ENCODE measurements at places on chromosomes 6 and 20. TPM values are rescaled to one million over a fixed set of nuclear protein-coding genes. Genes with fewer than 3 reads are reported as not detected.

DNA sequence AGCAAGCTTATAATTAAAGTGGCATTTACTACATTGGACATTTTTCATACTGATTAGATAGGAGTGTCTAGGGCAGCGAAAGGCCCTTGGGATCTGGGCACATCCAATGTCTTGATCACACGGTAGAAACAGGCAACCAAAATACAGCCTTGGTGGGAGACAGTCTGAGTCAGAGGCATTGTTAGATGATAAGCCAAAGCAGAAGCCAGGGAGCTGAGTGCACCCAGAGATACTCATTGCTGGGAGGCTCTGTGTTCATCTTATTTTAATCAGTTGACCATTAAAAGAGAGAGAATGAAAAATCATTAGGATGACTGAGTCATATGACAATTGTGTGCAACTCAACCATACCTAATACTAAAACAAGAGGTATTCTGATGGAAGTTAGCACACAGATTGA lies 109.5 kb downstream of the LCA5 start:
- peak overlapping the region; percentile 22 for H3K27ac ChIP-seq
- H3K4me3 ChIP-seq, result no peak overlapping the region
- H3K36me3 ChIP-seq, result no peaks in the 10 kb centered on the region
- no peak for DNase-seq
- H3K27me3 ChIP-seq, result no peaks in the 10 kb centered on the region

DNA sequence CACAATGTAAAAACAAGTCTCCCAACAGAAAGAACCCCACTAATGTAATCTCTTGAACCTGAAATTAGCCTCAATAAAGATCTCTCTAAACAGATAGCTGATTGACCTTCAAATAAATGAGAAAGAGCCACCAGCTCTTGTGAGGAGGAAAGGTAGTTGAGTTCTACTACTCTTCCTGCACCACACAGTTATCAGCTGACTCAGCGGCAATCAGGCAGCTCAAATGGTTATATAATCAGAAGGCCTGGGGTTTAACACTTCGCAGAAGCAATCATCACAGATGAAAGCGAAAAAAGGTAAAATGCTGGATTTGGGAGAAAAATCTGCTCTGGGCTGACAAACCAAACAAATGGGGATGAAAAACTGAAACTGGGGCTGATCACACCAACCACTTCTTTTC lies 91.8 kb downstream of the CHD6 start:
- H3K4me1 ChIP-seq, result peaks cover 6% of the 10 kb centered on the region
- no peak for DNase-seq
- peak overlapping the region; percentile 26 for H3K27ac ChIP-seq
- no peaks in the 10 kb centered on the region for H3K27me3 ChIP-seq

DNA sequence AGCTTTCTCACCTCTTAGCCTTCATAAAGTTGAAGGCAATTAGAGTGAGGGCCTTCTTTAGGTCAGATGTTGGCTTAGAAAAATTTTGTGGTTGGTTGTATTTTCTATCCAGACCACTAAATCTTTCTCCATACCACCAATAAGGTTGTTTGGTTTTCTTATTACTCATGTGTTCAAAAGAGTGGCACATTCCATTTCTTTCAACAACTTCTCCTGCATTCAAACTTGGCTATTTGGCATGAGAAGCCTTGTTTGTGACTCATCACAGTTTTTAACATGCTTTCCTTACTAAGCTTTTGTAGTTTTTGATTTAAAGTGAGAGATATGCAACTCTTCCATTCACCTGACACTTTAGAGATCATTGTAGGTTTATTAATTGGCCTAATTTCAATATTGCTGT lies 949.6 kb downstream of the TBC1D32 start:
- no peak overlapping the region for H3K4me3 ChIP-seq
- no peaks in the 10 kb centered on the region for H3K36me3 ChIP-seq
- H3K4me1 ChIP-seq, result no peaks in the 10 kb centered on the region

MEA1 gene
- 64.0 TPM for total RNA-seq

DNA sequence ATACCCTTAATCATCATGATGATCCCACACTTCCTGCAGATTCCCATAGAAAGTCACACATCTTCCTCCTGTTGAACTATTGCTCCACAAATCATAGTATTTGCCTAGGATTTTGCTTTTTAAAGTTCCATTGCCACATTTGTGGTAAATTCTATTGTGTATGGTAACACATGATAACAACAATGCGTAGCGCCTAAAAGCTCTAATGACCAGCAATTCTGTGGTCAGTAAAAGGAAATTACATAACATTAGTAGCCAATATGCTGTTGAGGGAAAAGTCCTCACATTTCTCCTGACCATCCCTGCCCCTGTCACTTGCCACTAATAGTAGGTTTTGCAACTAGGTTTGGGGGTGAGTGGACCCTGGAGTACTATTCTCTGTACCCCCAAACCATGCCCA lies 31.8 kb upstream of the PDE7B start:
- H3K27ac ChIP-seq, result no peak overlapping the region
- no peak overlapping the region for H3K4me3 ChIP-seq
- H3K4me1 ChIP-seq, result no peaks in the 10 kb centered on the region
- DNase-seq, result no peak

COL10A1 gene
- not detected for total RNA-seq

PSMB8 gene
- total RNA-seq, result 0.29 TPM

GRCh38 chr6:148325316-148326068 lies 17.1 kb upstream of the SASH1 start:
- H3K4me3 ChIP-seq, result no peak overlapping the region
- H3K4me1 ChIP-seq, result peaks cover 12% of the 10 kb centered on the region
- no peak overlapping the region for H3K27ac ChIP-seq
- no peak for DNase-seq
- H3K27me3 ChIP-seq, result peaks cover 6% of the 10 kb centered on the region

GRCh38 chr20:21573259-21573658 lies 59.4 kb upstream of the NKX2-2 start:
- no peak for DNase-seq
- peaks cover 78% of the 10 kb centered on the region for H3K27me3 ChIP-seq
- no peak overlapping the region for H3K27ac ChIP-seq
- no peak overlapping the region for H3K4me3 ChIP-seq
- H3K4me1 ChIP-seq, result no peaks in the 10 kb centered on the region

DNA sequence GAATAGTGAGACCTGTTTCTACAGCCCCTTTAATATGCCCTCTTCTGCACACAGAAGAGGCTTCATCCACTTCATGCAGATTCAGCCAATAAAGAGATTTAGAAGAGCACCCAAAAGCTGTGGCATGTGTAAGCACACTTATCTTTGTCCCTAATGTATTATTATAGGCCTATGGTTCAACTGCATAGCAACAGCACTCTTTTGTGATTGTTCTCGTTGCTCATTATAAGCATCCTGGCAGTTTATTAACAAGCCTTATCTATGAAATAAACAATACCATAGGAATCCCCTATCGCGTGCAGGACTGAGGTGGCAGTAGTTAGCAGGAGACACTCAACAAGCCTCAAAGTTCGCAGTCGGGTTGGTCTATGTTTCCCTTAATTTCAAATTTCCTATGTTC lies 138.5 kb upstream of the BEND6 start:
- H3K4me1 ChIP-seq, result peaks cover 25% of the 10 kb centered on the region
- peaks cover 27% of the 10 kb centered on the region for H3K27me3 ChIP-seq
- H3K4me3 ChIP-seq, result no peak overlapping the region
- DNase-seq, result no peak

AIF1 gene
- total RNA-seq, result 1.7 TPM

- DNase-seq, result no peak
- H3K36me3 ChIP-seq, result no peaks in the 10 kb centered on the region
- peaks cover 1% of the 10 kb centered on the region for H3K4me1 ChIP-seq
- no peak overlapping the region for H3K27ac ChIP-seq
- no peak overlapping the region for H3K4me3 ChIP-seq
These were observed 15.0 kb downstream of the MBOAT1 start for GRCh38 chr6:20197251-20197650.

TP53TG5 gene
- not detected for total RNA-seq

DNA sequence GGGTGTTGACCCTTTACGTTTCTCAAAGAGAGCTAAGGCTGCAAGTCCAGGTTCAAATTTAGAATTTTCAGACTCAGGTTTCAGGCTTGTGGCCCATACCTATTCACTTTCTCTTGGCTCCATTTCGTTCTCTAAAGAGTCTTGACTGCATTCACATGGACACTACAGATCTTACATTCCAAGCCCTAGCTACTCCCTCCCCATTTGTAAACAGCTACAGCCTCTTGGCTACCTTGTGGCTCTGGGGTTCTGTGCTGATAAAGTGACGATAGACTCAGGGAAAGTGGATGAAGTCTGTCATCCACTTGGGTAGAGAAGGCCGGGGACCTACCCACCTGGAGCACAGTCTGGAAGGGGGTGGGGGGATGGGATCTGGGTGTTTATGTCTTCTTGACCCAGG lies 503.3 kb downstream of the LMBRD1 start:
- peaks cover 1% of the 10 kb centered on the region for H3K4me1 ChIP-seq
- no peak overlapping the region for H3K27ac ChIP-seq
- H3K27me3 ChIP-seq, result no peaks in the 10 kb centered on the region
- no peak for DNase-seq
- H3K36me3 ChIP-seq, result no peaks in the 10 kb centered on the region

DNA sequence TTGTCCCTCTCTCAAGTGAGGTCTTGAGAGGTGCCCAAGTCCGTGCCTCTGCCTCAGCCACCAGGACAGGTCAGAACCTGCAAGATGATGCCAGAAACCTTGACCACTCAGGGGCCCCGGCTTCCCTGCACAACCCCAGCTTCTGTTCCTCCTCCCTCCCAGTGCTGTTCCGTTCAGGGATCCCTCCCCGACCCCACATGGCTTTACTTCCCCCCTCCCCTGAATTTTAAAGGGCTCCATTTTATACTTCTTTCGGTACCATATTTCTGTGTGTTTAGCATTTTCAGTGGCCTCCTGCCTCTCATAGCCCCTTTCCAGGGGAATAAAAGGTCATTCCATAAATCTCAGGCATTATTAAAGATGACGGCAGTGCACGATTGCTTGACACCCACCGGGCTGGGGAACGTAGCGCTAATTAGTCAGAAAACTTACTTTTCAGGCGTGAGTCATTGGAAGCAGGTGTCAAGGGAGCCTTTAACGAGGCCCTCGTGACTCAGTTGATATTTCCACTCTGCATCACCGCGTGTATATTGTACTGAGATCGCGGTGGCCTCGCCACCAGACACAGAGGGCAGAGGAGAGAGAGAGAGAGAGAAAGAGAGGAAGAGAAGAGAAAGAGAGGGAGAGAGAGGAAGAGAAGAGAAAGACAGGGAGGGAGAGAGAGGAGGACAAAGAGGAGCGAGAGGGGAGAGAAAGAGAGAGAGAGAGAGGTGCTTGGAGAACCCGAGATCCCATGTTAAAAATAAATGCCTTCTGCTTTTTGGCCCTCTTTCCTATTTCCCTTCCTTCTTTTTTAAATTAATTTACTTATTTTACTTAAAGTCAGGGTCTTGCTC lies 21.3 kb downstream of the KCNG1 start:
- peaks cover 12% of the 10 kb centered on the region for H3K27me3 ChIP-seq
- H3K36me3 ChIP-seq, result peaks cover 3% of the 10 kb centered on the region
- no peaks in the 10 kb centered on the region for H3K4me1 ChIP-seq

ZC3H12D gene
- total RNA-seq, result 0.48 TPM

DNA sequence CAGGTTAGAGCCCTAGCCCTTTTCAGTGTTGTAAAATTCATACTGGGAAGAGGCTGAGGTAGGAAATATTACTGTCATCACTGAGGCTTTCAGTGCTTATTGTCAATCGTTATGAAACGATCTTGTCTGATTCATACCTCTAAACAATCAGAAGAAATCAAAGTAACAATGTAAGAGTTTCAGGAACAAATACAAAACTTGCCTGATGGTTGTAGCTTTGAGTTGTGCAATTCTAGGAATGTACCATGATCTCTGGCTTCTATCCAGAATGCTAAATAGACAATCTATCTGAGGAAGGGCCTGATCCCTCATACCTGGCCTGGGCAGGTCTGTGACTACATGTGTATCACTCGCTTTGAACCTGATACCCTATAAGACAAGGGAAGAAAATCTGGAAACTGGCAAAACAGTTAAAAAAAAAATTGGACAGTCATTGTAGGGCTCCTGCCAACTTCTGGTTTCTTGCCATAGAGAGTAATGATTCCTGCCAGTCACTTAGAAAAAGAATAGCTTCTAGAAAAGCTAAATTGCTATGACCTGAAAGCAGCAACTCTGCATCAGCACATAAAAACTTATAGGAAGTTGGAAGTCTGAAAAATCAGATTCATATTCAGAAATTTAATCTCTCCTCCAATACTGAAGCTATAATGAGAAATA lies 234.7 kb downstream of the BTBD9 start:
- H3K4me1 ChIP-seq, result peaks cover 8% of the 10 kb centered on the region
- no peak overlapping the region for H3K4me3 ChIP-seq

DNA sequence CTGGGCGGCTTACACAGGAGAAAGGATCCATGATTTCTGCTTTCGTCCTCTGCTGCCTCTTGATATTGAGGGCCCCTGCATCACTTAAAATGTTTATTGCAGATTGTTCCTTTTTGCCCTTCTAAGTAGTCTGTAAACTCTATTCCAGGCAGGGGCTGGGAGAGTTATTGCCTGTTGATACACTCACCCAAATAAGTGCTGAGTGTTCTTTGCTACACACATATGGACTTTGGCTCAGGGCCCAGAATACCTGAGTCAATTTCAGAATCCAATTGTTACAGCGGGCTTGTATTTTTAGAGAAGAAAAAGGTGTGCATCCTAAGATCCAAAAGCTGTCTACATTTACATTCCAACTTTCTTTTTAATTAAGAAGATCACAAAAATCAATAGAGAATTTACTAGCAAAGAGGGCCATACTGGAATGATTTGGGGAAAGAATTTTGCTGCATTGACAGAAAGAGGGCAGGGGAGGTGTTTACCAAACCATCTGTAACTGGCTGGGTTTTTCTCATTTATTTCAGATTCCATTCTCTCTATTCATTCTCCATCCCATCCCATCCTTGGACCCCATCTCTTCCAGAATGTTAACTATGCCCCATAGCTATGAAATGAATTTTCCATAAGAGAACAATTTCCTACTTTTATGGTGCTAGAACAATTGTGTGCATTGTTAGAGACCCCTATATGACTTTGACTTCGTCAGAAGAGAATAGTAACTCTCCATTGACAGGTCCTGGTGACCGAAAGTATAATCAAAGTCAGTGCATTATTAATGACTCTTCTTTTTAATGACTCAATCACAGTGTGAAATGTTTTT lies 959.9 kb upstream of the FLRT3 start:
- peaks cover 6% of the 10 kb centered on the region for H3K4me1 ChIP-seq
- H3K36me3 ChIP-seq, result no peaks in the 10 kb centered on the region
- H3K4me3 ChIP-seq, result no peak overlapping the region
- DNase-seq, result no peak
- no peaks in the 10 kb centered on the region for H3K27me3 ChIP-seq

GRCh38 chr6:35391240-35391968 lies 49.0 kb downstream of the PPARD start:
- no peaks in the 10 kb centered on the region for H3K27me3 ChIP-seq
- no peak overlapping the region for H3K4me3 ChIP-seq
- no peaks in the 10 kb centered on the region for H3K4me1 ChIP-seq
- no peaks in the 10 kb centered on the region for H3K36me3 ChIP-seq
- no peak for DNase-seq

- no peak overlapping the region for H3K4me3 ChIP-seq
- H3K27me3 ChIP-seq, result no peaks in the 10 kb centered on the region
- peaks cover 9% of the 10 kb centered on the region for H3K4me1 ChIP-seq
- no peak for DNase-seq
- no peaks in the 10 kb centered on the region for H3K36me3 ChIP-seq
These were observed 77.1 kb downstream of the TBC1D7 start for GRCh38 chr6:13251242-13251641.

Measured in progenitor cell of endocrine pancreas (in vitro differentiated cells).